ENCODE measurements at places on chromosomes 2 and 18.
A peak's percentile ranks its signal among the peaks of the same experiment; 100 is the strongest.

DNA sequence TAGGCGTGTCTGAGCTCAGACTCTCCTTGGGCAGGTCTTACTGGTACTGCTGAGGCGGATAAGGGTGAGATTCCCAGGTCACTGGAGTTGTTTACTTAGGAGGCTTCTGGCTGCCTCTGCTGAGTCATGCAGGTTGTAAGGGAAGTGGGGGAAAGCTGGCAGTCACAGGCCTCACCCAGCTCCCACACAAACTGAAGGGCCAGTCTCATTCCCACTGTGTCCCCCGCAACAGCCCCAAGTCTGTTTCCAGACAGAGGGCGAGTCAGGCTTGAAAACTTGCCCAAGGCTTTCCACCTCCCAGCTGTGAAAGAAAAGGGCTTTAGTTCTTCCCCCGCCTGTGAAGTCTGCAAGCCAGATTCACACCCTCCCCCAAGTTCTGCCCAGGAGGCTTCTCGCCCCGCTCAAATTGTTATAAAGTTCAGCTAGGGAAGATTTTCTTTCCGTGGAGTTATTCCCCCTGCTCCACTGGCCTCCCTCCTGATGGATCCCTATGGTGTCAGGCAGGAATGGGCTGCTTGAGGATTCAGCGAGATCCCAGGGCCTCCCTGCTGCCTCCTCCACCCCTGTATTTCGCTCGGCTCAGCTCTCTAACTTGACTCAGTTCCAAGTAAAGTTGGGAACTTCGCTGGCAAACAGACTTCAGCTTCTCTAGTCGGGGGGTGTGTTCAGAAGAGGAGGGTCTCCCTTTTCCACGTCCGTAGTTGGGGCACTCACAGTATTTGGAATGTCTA lies 248.6 kb downstream of the NR4A2 start:
- DNase-seq: no peak

DNA sequence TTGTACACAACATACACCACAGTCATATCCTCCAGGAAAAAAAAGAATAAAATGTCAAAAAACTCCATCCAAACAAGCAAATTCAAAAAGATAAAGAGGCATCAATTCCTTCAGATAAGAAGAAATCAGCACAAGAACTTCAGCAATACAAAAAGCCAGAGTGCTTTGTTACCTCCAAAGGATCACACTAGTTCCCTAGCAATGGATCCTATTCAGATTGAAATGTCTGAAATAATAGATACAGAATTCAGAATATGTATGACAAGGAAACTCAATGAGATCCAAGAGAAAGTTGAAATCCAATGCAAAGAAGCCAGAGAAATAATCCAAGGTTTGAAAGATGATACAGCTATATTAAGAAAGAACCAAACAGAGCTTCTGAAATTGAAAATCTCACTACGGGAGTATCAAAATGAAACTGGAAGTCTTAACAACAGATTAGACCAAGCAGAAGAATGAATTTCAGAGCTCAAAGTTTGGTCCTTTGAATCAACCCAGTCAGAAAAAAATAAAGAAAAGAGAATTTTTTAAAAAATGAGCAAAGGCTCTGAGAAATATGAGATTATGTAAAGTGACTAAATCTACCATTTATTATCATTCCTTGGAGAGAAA lies 80.6 kb downstream of the TRABD2A start:
- DNase-seq: no peak

DNA sequence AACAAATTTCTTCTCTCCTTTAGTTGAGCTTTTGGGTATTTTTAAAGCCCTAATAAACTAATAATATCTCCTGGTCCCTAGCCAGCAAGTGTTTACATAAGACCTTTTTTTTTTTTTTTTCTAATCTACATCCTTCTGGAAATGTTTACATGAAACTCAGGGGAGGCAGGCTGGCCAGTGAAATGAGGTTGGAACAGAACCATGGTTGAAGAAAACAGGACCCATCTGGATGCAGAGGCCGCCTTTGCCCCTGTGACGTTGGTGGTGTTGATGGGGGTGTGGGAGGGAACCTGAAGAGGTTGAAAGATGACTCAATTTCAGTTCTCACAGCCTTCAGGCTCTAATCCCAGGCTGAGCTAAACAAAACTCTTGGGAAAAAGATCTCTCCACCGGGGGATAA lies 118.5 kb downstream of the NRP2 start:
- DNase-seq: no peak

- no peak for DNase-seq
These were observed 47.2 kb downstream of the DCC start for GRCh38 chr18:52387175-52387574.

DNA sequence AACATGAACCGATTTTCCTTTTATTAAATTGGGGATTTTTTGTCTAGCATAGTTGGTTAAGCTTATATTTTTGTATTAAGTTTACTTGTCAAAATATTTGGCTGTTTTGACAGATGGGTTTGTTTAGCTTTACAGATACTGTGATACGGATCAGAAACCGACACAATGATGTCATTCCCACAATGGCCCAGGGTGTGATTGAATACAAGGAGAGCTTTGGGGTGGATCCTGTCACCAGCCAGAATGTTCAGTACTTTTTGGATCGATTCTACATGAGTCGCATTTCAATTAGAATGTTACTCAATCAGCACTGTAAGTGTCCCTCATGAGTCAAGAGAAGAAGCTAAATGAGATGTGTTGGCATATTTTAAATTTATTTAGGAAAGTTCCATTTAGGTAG lies 8.5 kb downstream of the PDK1 start:
- no peak for DNase-seq

GRCh38 chr2:41498781-41499180 lies 549.0 kb upstream of the PKDCC start:
- no peak for DNase-seq

DNA sequence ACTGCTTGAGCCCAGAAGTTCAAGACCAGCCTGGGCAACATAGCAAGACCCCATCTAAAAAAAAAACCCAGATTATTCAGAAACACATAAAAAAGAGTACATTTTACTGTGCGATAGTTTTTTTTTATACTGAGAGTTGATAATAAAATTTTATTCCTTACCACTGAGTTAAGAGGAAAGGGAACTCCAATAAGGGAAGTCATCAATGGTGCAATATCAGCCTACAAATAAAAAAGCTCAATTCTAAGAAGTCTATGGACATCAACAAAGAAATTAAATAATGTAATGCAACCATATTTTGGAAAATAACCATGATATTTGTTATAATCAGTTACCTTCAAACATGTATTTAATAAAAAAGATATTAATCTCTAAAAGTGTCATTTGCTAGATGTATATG lies 46.6 kb downstream of the PIGN start:
- DNase-seq: no peak

DNA sequence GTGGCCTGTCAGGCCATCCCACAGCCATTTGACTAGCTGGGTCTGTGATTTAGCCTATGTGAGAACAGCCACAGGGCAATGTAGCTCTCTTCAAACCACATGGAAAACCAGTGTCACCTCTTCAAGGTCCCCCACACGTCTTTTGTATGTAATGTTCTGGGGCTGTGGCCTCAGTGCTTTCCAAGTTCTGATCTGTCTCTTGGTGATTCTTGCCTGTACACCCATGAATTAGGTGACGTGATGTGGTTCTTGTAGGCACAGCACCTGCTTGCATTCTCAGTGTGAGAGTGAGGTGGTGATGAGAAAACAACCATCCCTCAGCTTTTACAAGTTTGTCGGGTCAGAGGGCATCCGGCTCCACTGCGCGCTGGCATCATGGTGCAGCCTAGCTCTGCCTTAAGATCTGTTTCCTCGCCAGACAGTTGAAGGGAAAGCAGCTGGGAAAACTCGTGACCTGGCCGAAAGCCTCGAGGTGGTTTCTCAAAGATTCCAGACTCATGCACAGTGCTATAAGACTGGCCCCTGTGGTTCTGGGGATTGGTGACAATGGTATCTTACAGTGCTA lies 125.8 kb downstream of the TANC1 start:
- no peak for DNase-seq

DNA sequence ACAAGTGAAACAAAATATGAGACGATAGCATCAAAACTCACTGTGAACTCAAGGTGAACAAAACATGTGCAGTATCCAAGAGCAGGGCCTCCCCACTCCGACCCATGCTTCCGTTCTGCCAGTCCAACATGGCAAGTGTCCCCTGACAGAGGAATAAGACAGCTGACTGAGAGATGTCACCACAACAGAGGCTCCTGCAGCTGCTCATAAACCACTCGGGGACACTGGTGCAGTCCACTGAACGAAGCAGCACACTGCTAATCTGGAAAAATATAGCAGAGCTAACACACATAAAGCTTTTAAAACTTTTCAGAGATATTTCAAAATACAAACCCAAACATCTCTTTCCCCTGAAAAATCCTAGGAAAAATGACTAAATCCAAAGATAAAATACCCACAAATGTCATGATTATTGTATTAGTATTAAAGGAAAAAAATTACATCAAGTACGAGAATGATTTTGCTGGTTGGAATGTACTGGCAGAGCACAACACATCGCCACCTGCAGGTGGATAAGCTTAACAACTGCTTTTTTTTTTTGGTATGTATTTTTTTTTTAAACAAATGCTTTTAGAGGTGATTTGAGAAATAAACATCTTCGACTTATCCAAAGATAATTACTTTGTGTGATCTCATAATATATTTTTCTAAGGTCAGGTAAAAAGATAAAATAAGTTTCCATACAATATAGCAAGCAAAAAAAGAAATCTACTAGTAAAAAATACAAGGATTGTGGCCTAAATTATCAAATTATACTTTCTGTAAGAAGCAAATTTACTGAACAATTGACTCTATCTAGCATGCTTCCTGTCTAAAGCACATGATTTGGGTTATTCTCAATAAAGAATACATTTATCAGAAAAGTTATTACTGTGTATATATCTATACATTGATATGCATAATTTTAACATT lies 18.6 kb downstream of the THADA start:
- peak; percentile 45 for DNase-seq

DNA sequence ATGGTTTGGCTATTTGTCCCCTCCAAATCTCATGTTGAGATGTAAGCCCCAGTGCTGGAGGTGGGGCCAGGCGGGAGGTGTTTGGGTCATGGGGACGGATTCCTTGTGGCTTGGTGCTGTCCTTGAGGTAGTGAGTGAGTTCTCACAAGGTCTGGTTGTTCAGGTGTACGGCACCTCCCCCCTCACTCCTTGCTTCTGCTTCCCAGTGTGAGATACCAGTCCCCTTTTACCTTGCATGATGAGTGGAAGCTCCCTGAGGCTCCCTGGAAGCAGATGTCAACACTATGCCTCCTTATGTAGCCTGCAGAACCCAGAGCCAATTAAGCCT lies 232.6 kb downstream of the LDLRAD4 start:
- no peak for DNase-seq
